ENCODE measurements at places on chromosomes 12 and 14. TPM values are rescaled to one million over a fixed set of nuclear protein-coding genes. Genes with fewer than 3 reads are reported as not detected.

DNA sequence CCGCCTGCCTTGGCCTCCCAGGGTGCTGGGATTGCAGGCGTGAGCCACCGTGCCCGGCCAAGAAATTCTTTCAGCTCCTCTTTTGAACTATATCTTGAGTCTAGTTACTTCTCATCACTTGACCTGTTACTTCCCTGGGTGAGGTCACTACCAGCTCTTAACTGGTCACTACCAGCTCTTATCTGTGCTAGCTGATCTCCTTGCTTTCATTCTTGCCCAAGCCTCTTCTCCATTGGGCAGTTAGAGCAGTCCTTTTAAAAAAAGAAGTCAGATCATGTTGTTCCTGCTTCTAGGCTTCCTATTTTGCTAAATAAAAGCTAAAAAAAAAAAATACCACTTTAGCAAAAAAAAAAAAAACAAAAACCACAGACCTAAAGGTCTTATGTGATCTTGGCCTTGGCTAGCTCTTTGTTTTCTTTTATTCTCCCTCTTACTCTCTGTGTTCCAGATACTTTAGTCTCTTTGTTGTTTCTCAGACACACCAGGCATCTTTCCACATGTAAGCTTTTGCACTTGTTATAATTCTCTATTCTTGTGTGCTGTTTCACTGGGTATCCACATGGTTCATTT lies 63.5 kb downstream of the RAD51B start:
- no peak overlapping the region for H3K27ac ChIP-seq
- H3K4me1 ChIP-seq = no peaks in the 10 kb centered on the region
- no peak overlapping the region for H3K4me3 ChIP-seq
- H3K27me3 ChIP-seq = no peaks in the 10 kb centered on the region
- no peaks in the 10 kb centered on the region for H3K36me3 ChIP-seq
- no peak for DNase-seq

GRCh38 chr12:3380200-3381043 lies 110.6 kb upstream of the PRMT8 start:
- no peaks in the 10 kb centered on the region for H3K27me3 ChIP-seq
- no peaks in the 10 kb centered on the region for H3K36me3 ChIP-seq
- no peak overlapping the region for H3K27ac ChIP-seq
- no peak overlapping the region for H3K4me3 ChIP-seq
- no peaks in the 10 kb centered on the region for H3K4me1 ChIP-seq

The NDRG2 gene
- total RNA-seq = 46.3 TPM

DNA sequence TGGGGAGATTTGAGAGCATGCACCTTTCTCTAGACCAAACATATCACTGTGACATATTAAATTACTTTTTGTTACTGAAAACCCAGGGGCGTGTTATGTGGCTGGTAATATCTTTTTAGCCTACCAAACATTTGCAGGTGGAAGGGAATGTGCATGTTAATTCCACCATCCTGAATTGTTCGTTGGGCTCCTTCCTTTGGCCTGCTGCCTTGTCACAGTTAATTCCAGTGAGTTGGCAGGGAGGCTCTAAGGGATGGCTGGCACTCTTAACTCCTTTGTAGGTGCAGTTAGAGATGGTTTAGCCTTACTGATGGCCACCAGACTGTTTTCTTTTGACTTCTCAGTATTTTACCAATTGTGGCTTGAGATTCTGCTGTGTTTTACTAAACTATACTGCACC lies 64.5 kb downstream of the DIP2B start:
- H3K4me1 ChIP-seq = peaks cover 9% of the 10 kb centered on the region
- no peak overlapping the region for H3K27ac ChIP-seq
- no peaks in the 10 kb centered on the region for H3K27me3 ChIP-seq
- H3K4me3 ChIP-seq = no peak overlapping the region
- no peaks in the 10 kb centered on the region for H3K36me3 ChIP-seq
- no peak for DNase-seq

DNA sequence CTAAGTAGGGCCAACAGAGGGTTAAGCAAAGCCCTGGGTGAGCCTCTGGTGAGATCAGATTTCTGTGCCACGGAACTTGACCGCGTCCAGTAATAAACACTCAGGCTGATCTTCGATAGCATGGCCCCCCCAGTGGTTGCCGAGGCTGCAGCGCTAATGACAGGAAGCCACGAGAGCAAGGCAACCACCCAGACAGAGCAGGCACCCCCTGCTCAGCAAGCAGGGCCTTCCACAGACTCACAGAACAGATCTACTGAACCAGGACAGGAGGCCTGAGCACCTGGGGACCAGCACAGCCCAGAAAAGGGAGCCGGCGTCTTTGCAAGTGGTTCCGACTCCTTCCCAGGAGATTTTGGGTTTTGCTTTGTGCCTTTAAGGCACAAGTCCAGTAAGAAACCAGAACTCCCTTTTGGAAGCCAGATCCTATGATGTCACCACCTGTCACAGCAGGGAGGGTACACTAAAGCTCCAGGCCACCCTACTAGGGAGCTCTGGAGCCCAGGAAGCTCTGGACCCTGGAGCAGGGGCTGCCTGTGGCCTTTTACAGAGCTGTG lies 42.3 kb downstream of the BCL11B start:
- H3K27me3 ChIP-seq = no peaks in the 10 kb centered on the region
- H3K27ac ChIP-seq = no peak overlapping the region
- peaks cover 22% of the 10 kb centered on the region for H3K4me1 ChIP-seq
- no peak overlapping the region for H3K4me3 ChIP-seq
- no peak for DNase-seq

DNA sequence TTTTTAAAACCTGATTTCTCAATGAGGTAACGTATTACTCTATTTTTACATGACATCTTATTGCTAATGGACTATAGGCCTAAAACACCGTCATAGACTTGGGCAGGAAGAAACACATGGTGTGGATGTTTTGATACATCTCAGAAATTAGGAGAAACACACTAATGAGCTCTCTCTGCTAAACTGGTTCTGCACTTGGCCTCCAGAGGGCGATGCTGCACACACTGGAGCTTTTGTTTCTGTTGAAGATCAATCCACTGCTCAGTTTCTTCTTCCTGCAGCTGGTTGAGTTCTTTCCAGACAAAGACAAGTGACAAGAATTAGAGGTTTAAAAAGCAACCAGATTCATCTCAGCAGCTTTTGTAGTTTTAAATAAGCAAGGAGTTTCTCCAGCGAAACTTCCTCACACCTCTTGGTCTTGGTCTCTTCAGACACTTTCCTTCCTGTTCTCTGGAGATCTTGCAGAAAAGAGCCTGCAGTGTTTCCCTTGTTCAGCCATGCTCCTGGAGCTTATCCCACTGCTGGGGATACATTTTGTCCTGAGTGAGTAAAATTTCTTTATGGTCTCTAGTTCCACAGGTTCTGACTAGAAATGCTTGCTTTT lies 178.5 kb upstream of the OR4E1 start:
- peak; percentile 90 for DNase-seq
- H3K4me3 ChIP-seq = no peak overlapping the region
- no peaks in the 10 kb centered on the region for H3K4me1 ChIP-seq
- H3K36me3 ChIP-seq = no peaks in the 10 kb centered on the region
- H3K27ac ChIP-seq = no peak overlapping the region
- H3K27me3 ChIP-seq = no peaks in the 10 kb centered on the region

The DAO gene
- not detected for total RNA-seq
